ENCODE measurements at places on chromosomes 2 and 18.

DNA sequence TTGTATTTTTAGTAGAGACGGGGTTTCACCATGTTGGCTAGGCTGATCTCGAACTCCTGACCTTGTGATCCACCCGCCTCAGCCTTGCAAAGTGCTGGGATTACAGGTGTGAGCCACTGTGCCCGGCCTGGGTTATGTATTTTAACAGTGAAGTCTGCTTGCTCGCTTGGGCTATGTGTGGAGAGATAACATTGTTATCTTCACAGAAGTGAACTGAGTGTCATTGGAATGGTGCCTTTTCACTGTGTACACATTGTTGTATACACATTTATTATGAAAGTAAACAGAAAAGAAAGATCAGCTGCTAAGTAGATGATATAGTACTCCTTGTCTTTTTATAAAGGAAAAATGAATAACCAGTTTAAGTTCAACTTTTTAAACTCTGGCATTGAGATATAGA, 30.4 kb downstream of the RNF138 start:
- no peak for DNase-seq

GRCh38 chr2:185035906-185036305, 437.6 kb downstream of the ZNF804A start:
- DNase-seq = no peak

DNA sequence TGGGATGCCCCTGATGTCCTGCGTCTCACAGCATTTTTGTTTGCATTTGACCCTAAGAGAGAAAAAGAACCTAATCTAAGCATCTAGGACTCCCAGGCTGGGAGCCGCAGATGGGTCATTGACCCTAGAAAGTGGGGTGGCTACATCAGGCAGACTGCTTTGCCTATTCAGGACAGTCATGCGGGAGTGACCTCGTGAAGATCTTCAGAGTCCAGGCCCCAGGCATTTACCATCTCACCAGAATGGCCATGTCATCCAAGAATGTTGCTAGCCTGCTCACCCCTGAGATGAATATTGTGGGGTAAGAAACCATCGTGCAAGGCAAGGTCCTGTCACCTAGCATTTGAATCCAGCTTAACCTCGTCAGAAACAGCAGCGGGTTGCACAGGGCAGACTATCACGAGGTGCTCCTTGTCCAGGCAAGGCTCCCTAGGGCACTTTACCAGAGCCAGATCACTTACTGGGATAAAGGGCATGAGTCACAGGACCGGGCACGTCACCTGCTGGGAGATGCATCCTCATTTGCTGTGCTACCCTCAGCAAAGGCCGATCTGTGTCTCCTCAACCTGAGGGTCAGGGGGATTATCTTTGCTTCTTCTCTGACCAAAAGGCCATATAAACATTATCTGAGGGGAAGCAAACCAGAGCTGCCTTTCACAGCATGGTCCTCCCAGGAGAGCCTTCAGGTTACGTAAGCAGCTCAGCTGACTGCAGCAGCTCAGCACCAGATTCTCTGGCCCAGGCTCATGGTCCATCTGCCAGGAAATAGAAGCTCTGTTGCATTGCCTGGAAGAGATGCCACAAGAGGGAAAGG, 162.3 kb downstream of the ACKR3 start:
- DNase-seq = no peak

- DNase-seq = no peak
These were observed 143.1 kb downstream of the FHOD3 start for GRCh38 chr18:36440614-36441013.

- DNase-seq = no peak
These were observed 535.8 kb upstream of the POU3F3 start for GRCh38 chr2:104318001-104318665.

- DNase-seq = no peak
These were observed 137.7 kb upstream of the HAAO start for GRCh38 chr2:42930025-42930581.

GRCh38 chr2:105575499-105576025, 169.2 kb upstream of the NCK2 start:
- no peak for DNase-seq

- DNase-seq = no peak
These were observed 12.5 kb downstream of the KLHL29 start for GRCh38 chr2:23397478-23397877.

GRCh38 chr18:31596081-31596872, 4.6 kb downstream of the TTR start:
- DNase-seq = no peak

DNA sequence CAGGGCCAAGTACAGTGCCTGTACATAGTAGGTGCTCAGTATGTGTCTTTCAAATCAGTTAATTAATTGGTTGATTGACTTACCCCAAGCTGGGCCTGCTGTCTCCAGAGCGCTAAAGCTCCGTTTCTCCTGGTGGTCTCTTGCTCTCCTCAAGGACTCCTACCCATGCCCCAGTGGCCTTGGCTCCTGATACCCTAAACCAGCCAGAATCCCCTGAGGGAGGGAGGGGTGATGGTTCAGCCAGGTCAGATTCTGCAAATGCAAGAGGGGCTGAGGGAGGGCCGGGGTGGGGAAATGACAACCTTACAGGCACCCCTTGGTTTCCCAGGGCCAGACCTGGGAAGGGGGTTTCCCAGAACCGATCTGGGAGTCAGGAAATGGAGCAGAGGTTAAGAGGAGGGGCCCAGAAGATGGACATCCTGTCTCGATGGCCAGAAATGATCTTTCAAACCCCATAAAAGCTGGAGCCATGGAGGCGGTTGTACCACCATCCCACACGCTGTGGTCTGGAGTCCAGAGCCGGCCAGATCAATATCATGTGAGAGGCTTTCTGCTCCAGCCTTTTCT, 209.1 kb downstream of the TNS1 start:
- no peak for DNase-seq

DNA sequence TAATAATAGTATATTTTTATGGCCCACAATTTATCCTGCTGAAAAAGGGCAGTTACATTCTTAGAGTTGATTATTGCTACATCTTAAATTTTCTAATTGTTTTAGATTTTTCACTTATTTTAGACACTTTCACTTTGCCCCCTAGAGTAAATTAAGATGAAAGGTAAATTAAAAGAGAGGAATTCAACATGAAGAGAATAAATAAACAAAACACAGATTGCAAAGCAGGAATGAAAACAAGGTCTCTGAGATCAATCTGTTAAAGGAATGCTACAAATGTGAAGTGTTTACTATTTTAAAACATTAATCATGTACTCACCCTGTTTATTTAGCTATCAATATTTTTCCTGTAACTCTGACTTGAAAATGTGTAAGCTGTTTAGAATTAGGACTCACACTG, 113.5 kb upstream of the ETAA1 start:
- no peak for DNase-seq

DNA sequence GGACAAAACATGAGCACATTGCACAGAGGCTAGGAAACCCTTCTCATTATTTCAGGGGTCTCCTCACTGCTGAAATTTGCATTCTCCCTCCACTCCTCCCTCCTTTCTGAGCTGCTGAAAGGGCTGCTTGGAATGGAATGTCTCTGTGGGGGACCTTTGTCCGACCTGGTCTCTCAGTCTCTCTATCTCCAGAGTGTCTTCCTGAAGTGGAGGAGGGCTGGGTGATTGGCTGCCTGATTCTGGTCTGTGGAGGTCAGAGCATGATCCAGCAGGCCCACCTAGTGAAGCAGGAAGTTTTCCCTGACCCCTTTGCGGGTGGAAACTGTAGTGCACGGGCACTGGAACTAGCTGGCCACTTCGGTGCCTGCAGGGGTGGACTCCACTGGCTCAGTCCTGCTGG, 560.5 kb upstream of the HS6ST1 start:
- DNase-seq = no peak

DNA sequence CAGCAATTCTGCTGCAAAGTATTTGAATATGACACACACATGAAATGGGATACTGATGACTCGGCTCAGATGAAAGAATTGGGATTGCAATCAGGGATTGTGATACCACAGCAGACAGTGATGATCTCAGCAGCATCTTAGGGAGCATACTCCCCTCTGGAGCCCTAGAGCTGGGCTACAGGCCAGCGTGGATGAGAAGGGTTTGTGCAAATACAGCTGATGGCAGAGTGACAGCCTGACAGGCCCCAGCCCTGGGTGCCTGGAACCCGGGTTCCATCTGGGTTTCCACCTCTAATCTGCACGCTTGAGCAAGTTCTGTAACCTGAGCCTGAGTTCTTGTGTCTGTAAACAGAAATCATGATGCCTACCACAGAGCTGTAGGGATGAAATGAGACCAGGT, 418.0 kb downstream of the LRATD1 start:
- DNase-seq = no peak

DNA sequence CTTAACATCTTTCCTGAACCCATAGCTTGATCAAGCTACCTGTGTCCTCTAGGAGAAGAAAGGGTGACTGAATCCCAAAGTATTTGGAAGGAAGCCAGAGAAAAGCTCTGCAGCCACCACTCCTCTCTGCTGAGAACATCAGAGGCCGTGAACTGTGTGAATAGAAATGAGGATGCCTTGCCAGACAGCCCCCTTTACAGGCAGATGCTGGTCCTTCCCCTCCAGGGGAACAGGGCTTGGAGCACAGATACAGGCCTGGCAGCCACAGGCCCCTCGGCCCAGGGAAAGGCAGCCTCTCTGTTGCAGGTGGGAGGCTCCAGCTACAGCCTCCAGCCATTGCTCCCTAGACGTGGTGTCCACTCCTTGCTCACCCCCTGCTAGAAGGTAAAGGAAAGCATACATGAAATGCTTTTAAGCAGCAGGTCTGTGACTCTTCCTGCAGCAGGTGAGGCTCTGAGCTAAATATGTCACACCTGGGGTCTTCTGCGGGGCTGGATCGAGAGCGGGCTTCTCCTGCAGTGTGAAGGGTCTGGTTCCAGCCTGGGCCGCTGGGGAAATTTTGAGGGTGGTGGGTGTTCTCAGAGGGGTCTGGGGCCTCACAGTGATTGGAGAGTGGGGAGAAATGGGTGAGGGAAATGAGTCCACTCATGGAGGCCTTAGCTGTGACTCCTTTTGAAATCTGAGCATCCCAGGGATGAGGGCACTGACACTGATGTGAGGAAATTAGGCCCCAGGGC, 234.0 kb downstream of the KLHL29 start:
- DNase-seq = no peak

DNA sequence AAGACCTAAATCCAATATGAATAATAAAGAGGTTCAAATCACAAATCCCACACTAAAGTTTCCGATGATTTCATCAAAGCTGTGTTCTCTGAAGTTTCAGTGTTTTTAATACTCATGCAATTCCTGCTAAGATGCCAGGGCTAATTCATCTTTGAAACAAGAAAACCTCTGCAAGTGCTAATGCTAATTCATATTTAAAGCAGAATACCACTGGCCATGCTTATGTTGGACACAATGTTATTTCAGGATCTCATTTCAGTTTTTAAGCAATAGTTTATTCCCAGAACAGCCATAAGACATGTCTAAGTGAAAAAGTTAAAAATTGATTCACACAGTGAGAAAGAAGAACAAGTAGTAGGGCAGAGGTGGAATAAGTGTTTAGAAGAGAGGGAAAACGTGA, 62.8 kb downstream of the GRB14 start:
- DNase-seq = no peak

DNA sequence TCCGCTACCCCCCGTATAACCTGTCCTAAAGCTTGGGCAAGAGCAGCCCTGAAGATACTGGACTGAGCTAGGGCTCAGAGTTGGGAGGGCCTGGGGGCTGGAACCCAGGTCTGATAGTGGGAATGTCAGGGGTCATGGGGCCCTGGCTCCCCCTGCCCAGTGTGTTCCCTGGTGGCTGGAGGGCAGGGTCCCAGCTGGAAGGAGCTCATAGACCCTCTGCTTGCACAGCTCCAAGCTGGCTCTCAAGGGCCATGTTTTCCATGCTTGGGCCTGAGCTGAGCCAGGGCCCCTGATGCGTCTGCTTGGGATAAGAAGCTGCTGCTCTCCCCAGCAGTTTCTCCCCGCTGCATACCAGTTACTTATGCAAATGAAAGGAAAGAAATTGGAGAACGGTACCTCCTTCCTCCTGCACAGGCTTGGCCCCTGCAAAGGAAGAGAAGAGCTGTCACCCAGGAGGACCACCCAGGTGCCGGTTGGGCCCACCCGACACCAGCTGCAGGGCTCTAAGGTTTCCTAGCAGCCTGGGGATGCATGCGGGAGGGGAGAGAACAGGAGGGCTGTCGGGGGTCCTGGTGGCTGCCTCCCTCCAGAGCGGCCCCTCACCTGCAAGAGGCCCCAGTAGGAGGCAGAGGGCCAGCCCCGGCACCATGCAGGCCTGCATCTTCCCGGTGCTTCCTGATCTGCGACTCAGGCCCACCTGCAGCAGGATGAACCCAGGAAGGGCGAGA, 628 bp downstream of the OTOS start:
- no peak for DNase-seq

GRCh38 chr2:23522726-23523372, 137.9 kb downstream of the KLHL29 start:
- DNase-seq = no peak

DNA sequence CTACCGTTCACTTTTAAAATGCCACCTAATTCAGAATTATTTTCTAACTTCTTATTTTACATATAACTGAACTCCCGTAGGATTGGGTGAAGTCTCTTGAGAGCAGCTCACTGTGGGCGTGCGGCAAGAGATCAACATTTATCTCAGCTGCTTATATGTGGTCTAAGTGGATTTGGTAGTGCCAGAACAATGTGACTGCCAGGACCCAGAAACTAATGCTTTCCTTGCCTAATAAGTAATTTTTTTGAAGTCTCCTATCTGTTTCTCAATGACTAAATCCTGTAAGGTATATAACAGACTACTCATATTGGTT, 11.2 kb upstream of the NFE2L2 start:
- DNase-seq = no peak

DNA sequence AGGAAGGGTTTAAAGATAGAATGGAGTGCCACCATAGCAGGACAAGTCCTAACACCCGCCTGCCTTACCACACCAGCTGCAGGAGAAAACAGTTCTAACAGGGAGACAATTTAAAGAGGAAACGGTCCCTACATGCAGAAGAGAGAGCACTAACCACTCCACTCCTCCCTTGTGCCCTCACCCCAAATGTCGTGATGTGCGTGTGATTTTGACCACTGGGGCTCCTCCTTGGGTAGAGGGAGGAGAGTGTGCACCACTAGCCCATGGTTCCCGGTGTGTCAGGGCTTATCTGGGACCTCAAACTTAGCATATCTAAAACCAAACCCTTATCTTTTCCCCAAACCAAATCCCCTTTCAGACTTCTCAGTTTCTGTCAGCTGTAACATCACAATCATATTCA, 105.5 kb upstream of the CCDC68 start:
- DNase-seq = no peak

DNA sequence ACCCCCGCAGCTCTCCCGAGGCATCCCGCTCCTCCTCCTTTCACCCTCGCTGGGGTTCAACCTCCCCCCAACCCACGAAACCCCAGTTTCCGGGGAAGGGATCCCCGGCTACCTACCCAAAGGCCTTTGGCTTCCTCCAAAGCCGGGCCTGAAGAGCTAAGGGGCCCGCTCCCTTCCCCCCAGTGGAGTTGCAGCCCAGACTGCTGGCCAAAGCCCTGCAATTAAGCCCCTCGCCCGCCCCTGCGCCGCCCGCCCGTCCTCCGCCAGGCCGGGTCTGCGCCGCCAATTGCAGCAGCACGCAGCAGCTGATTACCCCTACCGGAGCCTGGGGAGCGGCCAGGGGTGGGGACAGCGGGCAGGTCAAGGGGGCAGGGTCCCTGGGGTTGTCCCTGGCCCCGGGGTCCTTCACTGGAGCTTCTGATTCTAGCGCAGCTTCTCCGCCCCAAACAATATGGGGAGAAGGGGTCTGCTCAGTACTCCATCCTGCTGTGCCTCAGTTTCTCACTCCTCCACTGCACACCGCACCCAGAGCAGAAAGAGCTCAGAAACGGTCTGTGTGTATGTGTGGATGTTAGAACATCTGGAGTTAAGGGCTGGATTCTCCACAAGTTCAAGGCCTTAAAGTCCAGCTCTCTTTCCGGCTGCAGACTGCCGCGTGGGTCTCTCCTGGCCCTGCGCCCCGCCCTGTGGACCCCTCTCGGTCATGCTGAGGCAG, 16.9 kb downstream of the WNT10A start:
- DNase-seq = no peak

GRCh38 chr2:132577686-132578085, 92.3 kb downstream of the LYPD1 start:
- DNase-seq = peak; percentile 48

Data from RPMI8226 (cell line).